ENCODE measurements at places on chromosomes 6 and 20.

- DNase-seq, result no peak
Observed at GRCh38 chr20:19277381-19277780, 64.9 kb downstream of the SLC24A3 start.

DNA sequence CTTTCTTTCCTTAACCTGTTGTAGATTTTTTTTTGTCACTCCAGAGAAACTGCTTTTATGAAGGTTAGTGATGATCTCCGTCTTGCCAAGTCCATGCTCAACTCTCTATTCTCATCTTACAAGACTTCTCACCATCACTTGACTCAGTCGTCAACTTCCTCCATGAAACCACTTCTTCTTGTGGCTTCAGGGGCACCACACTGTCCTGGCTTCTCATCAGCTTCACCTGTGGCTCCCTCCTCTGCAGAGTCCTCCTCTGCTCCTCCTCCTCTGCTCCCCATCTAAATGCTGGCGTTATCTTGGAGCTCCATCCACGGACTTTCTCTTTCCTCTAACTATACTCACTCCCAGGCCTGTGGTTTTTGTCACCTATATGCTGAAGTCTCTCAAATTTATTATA is 187.5 kb downstream of the BACH2 start:
- no peak for DNase-seq

DNA sequence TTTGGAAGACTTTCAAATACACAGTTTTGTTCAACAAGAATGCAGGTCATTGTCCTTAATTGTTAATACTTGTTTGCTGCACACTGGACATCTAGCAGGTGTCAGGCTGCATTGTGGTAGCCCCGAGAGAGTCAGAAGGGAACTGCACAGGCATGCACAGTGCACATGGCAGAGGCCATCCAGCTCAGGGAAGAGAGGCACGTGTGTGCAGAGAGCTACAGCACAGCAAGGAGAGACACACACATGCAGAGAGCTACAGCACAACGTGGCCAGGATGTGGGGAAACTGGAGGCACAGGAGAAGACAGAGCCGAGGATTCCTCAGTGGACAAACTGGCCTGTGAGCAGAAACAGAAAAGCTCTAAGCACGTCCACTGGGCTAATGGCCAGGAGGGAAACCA is 272.0 kb downstream of the SMOC2 start:
- no peak for DNase-seq

DNA sequence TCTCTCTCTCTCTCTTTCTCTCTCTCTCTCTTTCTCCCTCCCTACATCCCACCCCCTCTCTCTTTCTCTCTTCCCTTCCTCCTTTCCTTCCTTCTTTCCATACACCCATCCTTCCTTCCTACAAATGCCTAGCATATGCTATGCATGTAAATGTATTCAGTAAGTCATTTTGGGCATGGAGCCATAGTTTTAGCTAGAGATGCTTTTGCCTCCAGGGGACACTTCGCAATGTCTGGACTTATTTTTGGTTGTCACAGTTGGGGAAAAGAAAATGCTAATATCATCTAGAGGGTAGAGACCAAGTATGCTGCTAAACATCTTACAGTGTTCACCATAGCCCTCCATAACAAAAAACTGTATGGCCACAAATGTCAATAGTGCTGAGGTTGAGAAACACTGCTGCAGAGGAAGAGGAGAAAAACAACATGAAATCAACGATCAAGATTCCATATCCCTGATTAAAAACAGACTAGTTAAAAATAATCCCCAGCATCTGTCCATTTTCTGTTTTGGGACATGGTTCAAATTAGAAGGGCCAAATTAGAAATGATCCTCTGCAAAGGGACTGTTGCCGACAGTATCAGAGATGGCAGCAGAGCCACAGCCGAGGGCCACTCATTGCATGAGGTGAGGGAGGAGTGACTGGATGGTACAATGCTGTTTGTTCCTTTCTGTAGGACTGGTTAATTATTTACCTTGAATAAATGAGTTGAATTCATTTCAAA is 152.7 kb downstream of the SH3BGRL2 start:
- no peak for DNase-seq

DNA sequence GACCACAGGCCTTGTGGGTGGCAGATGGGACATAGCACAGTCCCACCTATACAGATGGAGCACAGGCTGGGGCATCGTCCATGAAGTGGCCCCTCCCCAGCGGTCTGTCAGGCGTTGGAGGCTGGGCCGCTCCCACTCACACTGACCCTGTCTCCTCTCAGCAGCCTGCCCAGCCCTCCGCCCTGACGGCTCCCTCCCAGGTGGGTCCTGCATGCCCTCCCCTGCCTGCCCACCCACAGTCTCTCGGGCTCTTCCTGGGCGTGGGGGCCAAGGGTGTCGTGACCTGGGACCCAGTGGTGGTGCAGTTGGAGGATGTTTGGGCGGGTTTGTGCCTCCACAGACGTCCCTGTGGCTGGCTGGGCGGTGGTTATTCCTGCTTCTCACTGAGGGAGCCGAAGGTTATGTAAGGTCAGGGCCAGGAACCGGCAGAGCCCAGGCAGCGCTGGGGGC is 22.3 kb downstream of the COL20A1 start:
- no peak for DNase-seq

Measured in ACHN (cell line).